ENCODE measurements at places on chromosomes 5 and 9. TPM values are rescaled to one million over a fixed set of nuclear protein-coding genes. Genes with fewer than 3 reads are reported as not detected.

Gene CD14
- total RNA-seq: 18.3 TPM

Gene PAEP
- not detected for total RNA-seq

Gene TLR4
- total RNA-seq: 8.3 TPM

Gene ADAMTS16
- 0.08 TPM for total RNA-seq

Gene CDX1
- not detected for total RNA-seq

Gene ABCA1
- total RNA-seq: 8.2 TPM

Gene SHOC1
- total RNA-seq: not detected

Gene RGS7BP
- 0.46 TPM for total RNA-seq

Gene GPR150
- 0.10 TPM for total RNA-seq

- DNase-seq: no peak
These were observed 1640.3 kb upstream of the C9orf72 start for GRCh38 chr9:29213417-29214153.

DNA sequence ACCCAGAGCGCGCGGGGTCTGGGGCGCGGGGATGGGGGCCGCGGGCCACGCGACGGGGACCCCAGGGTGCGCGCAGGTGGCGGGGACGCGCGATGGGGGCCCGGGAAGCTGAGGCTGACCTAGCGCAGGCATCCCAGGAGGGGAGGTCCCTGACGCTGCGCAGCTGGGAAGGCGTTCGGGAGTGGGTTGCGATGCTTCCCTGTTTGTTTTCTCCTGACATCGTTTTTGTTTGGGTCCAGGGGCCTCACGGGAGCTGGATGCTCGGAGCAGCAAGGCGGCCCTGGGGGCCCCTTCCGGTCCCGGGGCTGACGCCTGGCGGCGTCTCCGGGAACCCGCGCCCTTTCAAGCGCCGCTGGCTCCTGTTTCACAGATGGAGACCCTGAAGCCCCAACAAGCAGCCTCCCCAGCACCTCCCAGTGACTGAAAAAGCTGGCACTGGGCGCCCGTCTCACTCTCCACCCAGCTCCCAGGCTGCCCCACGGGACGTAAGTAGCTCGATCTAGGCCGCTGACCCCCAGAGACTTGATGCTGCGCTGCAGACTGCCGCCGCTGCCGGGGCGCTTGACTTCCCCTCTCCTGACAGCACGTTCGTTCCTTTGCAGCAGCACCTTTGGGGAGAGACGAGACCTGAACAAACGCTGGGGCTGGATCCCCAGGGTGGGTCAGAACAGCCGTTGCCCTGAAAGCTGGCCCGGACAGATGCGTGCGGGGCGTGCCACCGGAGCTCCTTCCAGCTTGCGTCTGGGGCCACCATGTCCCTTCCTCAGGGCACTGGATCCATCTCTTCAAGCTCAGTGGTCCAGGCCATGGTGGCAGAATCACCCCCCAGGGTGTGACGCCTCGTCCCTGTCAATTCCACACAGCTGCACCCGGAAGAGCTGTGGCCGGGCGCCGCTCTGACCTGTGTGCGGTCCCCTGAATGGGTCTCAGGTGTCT lies 593 bp downstream of the BRD3OS start:
- DNase-seq: peak; percentile 39

DNA sequence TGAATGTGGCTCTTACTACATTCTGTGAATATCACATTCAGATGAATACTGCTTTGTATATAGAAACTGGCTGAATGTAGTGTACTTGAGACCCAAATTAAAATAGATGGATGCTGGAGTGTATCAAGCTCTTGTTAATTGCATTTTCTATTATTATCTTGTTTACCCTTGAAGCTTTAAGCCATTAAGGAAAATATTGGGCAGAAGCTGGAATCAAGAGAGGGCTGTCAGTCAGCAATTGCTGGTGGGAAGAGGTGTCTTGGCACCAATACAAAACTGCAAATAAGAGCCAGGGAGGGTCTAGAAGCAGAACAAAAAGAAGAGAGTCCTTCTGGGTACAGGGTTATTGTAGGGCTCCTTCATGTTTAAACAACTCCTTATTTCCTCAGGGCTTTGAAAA lies 38.8 kb downstream of the MUSK start:
- no peak for DNase-seq

DNA sequence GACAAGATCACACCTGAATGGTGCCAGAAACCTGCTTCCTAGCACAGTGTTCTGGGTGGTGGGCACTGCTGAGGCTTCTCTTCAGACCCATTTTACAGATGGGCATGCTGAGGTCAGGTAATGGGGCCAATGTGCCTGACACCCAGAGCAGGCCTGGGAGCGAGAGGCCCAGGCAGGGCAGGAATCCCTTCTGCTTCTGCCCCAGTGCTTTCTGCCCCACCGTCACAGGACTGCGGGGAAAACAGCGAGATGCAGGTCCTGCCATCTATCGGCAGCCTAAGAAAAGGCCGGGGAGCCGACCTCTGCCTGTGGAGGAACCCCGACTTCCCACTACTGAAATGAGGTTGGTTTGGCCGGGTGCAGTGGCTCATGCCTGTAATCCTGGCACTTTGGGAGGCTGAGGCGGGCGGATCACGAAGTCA lies 22.8 kb upstream of the RNU6ATAC start:
- no peak for DNase-seq

DNA sequence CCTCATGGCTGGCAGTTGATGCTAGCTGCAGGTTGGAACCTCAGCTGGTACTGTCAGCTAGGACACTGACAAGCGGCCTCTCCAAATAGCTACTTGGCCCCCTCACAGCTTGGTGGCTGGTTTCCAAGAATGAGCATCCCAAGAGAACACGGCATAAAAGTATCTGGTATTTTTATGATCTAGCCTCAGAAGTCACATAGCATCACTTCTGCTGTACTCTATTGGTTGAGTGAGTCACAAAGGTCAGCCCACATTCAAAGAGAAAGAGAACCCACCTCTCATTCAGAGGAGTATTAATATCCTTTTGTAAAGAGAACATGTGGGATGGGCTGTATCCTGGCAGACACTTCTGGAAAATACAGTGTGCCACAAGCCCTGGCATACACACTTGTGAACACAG lies 6.0 kb upstream of the SIL1 start:
- DNase-seq: no peak

- DNase-seq: no peak
These were observed 175.3 kb downstream of the ERCC6L2 start for GRCh38 chr9:96050861-96051155.

GRCh38 chr5:134115806-134116175 lies 1.3 kb downstream of the TCF7 start:
- DNase-seq: no peak

GRCh38 chr5:66722686-66723085 lies 126.5 kb downstream of the MAST4 start:
- no peak for DNase-seq

GRCh38 chr5:74314906-74315305 lies 325.6 kb downstream of the ENC1 start:
- DNase-seq: no peak

DNA sequence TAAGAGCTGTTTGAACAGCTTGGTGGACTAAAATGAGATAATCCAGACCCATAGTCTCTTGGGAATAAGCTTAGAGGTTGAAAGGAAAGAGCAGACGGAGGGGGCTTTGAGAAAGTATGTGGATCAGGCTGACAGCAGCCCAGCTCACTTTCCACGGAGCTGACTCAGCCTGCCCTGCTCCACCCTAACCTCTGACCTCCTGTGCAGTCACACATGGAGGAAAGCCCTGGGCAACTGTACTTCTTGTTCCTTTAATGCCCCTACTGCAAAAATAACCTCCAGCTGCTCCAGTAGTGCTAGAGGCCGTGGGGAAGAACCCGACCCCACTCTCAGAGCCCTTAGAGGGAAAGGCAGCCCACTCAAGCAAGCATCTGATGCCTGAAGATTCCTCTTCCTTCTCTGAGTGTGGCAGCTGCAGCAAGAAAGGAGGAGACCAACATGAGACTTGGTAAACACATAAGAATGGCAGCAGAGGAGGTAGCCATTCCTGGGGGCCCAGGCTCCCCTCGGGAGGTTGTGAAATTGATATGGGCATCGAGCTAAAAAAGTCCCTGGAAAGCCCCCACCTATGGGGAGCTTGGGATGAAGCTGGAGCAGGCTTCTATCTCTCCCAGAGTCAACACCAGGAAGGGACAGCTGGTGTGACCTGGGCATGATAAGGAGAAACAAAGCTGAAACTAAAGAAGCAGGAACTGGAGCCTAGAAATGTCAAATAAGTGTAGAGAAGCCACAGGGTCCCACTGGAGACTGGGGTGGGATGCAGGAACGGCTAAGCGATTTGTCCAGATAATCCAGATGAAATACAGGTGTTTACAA lies 204.3 kb downstream of the PIK3R1 start:
- DNase-seq: peak; percentile 51

DNA sequence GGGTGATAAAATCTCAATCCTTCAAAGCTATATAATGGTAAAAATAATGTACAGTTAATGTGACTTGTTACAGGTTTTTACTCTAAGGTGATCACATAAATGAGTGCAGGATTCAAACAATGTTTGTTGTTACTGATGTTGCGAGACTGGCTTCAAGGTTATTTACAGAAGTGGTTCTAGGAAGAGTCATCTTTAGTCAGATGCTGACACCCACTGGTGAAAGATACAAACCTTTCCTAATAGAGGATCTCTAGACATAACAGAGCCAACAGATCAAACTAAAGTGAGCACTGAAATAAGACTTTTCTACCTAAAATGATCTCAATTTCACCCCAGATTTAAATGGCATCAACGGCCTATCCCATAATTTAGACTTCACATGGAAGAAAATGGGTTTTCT lies 20.2 kb downstream of the ARSB start:
- DNase-seq: no peak

- no peak for DNase-seq
These were observed 219.1 kb downstream of the MED10 start for GRCh38 chr5:6158974-6159831.

DNA sequence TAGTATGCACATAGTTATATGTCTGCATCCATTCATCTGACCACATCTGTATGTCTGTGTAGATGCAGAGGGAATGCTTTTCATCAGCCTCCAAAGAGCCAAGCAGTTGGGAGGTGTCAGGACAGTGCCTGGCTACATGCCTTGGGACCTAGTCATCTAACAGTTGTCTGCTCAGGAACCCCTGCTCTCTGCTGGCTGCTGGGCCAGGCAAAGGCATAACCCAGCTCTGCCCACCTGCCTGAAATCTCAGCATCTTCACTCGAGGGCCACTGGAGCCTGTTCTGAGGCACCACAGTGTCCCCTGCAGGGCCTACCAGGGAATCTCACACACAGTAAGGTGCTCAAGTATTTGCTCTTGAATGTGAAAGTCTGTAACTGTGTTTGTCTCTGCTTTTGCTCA lies 3.7 kb downstream of the C9orf50 start:
- no peak for DNase-seq

GRCh38 chr5:111142932-111143331 lies 50.8 kb downstream of the WDR36 start:
- DNase-seq: no peak

GRCh38 chr9:120383611-120383998 lies 196.4 kb downstream of the CDK5RAP2 start:
- no peak for DNase-seq

- peak; percentile 79 for DNase-seq
These were observed 10.2 kb upstream of the LCP2 start for GRCh38 chr5:170307575-170308465.

- no peak for DNase-seq
These were observed 11.6 kb upstream of the SUSD1 start for GRCh38 chr9:112186695-112187094.

GRCh38 chr9:126615245-126615790 lies 1.6 kb downstream of the LMX1B start:
- no peak for DNase-seq

DNA sequence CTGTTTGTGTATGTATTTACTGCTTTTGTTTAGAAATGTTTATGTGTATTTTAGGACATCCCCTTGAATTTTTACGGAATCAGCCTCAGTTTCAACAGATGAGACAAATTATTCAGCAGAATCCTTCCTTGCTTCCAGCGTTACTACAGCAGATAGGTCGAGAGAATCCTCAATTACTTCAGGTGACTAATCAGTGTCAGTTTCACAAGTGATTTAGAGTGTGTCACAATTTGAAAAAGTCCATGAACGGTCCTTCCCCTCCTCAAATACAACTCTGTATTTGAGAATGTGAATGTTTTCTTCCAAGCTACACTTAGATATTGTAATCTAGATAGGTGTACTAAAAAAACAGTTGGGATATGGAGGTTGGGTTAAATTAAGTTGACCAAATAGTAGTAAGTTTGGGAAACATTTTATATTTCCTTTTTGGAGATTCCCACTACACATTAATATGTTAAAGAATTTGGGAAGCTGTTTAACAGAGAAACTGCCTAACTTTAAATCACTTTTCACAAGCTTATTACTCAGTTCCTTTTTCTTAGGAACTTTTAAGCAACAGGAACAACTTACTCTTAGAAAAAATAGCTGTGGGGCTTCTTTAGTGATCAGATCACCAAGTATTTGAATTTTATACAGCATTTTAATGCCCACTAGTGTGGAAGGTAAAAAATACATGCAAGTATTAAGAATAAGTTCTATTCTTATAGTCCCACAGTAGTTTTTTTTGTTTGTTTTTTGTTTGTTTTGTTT lies 40.9 kb downstream of the RAD23B start:
- no peak for DNase-seq

- no peak for DNase-seq
These were observed 65.5 kb upstream of the SYNPO start for GRCh38 chr5:150574818-150575547.

DNA sequence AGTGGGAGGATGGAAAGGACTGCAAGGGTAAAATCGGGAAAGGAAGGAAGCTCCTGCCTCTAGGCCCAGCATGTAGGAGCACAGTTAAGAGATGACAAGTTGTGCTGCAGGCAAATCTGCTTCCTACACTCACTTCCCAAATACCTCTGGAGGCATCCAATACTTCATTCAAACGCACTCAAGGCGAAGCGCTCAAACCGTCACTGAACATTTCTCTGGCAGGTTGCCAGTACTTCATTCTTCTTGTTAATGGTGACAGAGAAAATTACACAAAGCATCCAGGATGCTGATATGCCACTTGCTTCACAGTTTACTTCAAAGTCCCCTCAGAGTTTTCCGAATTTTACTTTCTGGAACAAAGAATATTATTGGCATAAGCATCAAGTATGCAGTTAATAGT lies 59.8 kb downstream of the NREP start:
- DNase-seq: no peak

GRCh38 chr9:92424340-92424739 lies at the start of gene OMD:
Gene OMD (minus strand): TSS chr9:92424471. CDS start chr9:92417558, 6,913 bp downstream.
- DNase-seq: no peak

DNA sequence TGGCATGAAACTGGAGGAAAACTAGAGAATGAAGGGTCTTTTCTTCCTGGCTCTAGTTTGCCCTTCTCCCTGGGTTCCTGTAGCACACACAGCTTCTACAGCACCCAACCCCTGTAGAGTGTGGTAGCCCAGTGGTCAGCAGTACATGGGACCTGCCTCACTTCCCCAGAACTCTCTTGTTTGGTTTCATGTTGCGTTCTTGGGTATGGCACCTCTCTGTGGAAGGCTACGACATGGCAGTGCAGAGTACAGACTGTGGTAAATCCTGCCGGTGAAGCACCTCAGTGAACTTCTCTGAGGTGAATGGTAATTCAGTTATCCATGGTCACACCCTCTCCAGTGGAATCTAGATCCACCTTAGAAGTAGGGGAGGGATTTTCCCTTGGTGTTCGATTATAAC lies 105.5 kb downstream of the TLR4 start:
- no peak for DNase-seq

- DNase-seq: no peak
These were observed 122.5 kb upstream of the GDNF start for GRCh38 chr5:37962389-37962788.
